Stimulated activated CD8-positive, alpha-beta memory T cell treated with anti-CD3 and anti-CD28 coated beads, Interleukin-4, amount 100 ng/mL, for 48 hours (primary cell): ENCODE measurements at places on chromosomes 6 and 20.

DNA sequence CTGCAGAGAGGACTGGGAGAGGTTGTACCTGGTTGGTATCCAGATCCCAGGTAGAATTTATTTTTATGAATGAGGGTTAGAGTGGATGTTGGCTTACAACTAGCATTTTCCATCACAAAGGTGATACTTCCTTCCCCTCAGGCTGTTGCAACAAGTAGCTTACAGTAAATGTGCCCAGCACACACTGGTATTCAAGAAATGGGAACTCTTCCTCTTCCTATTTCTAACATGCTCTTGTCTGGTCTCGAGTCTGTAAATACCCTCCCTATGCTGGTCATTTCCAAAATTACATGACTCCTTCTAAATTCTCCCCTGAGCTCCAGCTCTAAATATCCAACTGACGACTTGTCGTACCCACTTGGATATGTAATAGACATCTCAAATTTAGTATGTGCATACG, 90.1 kb upstream of the FOXC1 start:
- DNase-seq = no peak

- peak; percentile 86 for DNase-seq
Measured at GRCh38 chr20:35305682-35306556, 13.7 kb upstream of the FAM83C start.

DNA sequence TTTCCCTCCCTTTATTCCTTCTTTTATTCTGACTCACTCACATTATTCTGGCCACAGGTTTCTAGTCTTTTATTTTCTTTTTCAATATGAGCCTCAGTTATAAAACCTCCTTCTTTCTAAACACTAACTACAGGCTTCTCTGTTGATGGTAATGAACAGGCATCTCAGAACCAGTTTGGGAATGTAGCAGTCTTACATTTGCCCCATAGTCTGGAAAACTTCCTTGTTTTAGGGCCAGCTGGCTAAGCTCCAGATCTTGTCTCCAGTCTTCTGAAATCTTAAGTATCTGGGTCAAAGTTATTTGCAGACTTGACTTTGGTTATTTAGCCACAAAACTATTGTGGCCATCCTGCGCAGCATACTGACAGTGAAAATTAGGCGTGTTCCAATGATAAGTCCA, 97.0 kb upstream of the MAN1A1 start:
- DNase-seq = no peak

DNA sequence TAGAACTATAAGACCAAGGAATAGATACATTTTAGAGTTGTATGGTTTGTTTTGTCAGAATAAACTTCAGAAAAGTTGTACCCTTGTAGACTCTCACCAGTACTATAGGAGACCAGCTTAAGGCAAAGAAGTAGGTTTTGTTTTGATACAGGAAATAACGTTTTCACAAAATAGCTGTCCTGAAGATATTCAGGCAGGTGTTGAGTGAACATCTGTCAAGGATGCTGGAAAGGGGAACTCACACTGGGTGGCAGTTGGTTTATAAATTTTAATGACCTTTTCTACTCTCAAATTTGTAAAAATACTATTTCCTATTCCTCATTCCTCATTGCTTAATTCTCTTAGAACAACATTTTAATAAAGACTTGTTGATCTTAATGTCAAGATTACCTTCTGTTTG, 174.0 kb upstream of the MAN1A1 start:
- no peak for DNase-seq

- no peak for DNase-seq
Measured at GRCh38 chr6:56713254-56713672, 70.6 kb upstream of the DST start.

DNA sequence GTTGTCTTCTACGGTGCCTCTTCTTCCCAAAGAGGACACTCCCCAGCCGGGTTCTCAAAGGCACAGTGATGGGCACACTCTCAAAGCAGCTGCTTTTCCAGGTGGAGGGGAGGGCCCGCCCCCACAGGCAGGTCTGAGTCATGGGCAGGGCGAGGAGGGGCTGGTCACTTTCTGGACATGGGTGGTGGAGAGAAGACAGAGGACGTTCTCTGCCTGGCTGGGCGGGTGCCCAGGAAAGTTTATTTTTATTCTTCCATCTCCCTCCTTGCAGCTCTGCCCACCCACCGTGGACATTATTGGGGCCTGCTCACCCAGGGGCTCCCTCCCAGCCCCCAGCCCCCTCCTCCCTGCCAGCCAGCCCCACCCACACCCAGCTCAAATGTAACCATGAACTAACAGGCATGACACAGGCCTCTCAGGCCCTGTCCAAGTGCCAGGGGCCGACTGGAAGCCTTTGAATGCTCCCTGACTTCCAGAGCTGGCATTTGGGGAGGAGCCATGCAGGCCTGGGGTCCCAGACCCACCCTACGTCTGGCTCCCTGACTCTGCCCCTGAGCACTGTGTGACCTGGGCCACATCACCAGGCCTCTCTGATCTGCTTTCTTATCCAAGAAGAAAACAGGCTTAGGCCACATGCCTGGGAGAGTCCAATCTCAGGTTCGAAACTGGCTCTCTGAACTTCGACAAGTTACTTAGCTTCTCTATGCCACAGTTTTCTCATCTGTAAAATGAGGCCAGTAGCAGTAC, 8.0 kb downstream of the TGM2 start:
- no peak for DNase-seq

GRCh38 chr20:51639206-51639832, 96.8 kb upstream of the NFATC2 start:
- peak; percentile 92 for DNase-seq

GRCh38 chr6:106090001-106090400, 3.9 kb downstream of the PRDM1 start:
- no peak for DNase-seq

DNA sequence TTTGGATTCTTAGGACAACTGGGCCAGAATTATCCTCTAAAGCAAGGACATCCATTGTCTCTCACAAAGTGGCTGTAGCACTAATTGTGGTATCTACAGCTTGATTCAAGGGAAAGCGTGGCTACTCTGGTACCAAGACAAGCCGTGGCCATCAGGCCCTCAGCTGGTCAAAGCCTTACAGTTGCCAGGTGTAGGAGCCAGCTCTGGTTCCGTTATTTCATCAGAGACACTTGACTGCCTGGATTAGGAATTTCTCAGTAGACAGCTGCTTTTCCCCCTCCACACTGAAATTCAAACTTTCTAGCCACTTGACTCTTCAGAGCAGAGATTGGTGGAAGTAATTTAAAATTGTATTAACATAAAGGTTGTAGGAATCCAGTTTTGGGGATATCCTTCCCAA, 104.2 kb downstream of the ANKS1A start:
- no peak for DNase-seq

- no peak for DNase-seq
Measured at GRCh38 chr6:19692506-19693298, 144.5 kb upstream of the ID4 start.

DNA sequence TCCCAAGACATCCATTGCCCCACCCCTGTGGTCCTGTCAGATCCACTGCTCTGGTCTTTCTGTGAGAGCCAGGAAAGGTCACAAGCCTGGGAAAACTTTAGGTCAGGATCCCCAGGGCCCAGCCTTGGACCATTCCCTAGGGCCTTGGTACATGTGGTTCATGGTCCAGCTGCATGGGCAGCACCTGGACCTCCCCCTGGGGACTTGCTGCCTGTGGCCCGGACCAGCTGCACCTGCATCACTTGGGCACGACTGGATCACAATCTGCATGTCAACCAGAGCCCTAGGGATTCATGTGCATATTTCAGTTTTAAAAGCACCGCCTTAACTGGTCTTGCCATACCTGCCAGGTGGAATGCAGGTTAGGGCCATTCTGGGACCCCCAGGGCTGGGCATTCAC, 44.3 kb upstream of the MC3R start:
- DNase-seq = no peak

DNA sequence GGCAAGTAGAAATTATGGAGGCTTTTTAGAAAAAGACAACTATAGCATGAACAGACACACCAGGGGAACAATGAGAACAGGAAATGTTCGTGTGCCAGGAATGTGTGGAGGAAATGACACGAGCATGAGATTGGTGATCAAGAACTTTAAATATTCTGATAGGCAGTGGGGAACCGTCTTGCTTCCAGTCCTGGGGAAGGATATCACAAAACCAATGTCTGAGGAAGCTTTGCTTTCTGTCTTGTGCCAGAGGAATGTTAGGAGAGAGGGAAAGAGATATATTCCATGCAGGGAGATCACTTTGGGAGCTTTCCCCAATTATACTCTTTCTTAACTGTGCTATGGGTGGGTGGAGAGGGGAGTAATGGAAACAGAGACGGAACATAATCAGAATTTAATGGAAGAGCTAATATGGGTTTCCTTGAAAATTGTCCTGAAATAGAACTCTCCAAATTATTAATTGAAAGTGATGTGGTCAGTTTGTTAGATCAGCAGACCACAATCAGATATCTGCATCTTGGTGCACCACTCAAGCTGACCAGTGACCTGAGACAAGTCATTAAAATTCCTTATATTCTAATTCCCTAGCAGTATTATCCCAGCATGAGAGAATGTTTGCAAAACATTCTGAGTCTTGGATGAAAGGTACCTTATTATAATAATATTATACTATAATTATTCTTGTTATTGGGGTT, 178.2 kb downstream of the SOX4 start:
- no peak for DNase-seq

GRCh38 chr6:830667-831327, 137.9 kb upstream of the EXOC2 start:
- no peak for DNase-seq

DNA sequence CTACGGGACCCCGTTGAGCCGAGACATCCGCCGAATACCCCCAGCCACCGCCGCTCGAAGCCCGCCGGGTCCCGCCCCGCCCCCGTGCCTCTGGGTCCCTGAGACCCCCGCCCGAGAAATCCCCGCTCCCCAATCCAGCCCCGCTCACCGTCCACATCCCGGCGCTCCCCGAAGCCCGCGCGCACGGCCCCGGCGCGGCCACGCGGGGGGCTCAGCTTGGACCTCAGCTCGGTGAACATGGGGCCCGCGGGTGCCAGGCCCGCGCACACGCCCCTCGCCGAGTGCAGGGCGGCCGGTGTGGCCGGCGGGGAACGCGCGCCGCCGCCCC, 249 bp downstream of the SAMD10 start:
- DNase-seq = no peak
